ENCODE measurements at places on chromosomes 5 and 9.

DNA sequence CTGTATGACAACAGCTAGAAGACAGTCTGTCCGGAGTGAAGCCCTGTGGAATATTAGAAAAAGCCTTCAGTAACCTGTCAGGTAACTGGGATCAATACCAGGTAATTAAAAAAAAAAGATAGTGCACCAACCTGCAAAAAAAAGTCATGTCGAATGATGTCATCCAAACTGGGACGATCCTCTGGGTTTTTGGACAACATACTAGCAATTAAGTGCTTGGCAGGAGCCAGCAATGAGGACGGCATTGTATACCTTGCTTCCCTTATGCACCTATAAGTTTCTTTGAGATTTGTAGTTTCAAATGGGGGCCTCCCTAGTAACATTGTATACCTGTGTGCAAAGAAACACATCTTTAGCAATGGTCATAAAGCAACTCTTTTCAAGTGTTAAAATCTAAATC is 2.8 kb downstream of the PLK2 start:
- DNase-seq: no peak

DNA sequence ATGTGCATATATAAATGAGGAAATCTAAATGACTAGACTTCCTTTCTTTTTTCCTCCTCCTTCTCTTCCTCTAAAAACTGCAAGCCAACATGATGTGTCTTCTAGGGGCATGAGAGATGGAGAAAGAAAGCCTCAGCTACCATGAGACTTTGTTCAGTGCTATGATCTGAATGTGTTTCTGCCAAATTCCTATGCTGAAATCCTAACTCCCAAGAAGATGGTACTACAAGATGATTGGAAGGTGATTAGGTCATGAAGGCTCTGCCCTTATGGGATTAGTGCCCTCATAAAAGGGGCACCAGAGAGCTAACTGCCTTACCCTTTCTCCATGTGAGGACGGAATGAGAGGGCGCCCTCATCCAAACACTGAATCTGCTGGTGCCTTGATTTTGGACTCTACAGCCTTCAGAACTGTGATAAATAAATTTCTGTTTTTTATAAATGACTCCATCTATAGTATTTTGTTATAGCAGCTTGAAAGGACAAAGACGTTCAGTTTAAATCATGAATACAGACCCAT is 72.2 kb upstream of the IL6ST start:
- DNase-seq: no peak

- no peak for DNase-seq
Observed at GRCh38 chr9:16619914-16620520, 250.5 kb downstream of the BNC2 start.

GRCh38 chr5:120457839-120458507 is 6.1 kb upstream of the PRR16 start:
- DNase-seq: peak; percentile 66

- DNase-seq: peak; percentile 87
Observed at GRCh38 chr5:83471405-83472212, at the start of gene VCAN. Gene VCAN, plus strand, starts transcription at chr5:83471744. Its CDS starts 11,775 bp downstream, at chr5:83483519.

DNA sequence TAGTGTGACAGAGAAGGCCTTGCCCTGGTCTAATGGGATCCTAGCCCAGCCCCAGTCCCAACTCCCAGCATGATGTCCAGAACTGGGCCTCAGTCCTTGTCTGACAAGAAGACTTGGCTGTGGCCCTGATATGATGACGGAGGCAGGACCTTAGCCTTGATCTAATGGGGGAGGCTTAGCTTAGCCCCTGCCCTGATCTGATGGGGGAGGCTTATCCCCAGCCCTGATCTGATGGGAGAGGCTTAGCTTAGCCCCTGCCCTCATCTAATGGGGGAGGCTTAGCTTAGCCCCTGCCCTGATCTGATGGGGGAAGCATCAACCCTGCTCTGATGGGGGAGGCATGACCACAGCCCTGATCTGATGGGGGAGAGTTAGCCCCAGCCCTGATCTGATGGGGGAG is 3.7 kb downstream of the PKN3 start:
- DNase-seq: no peak

GRCh38 chr5:169064093-169064492 is 236.8 kb downstream of the SLIT3 start:
- no peak for DNase-seq

DNA sequence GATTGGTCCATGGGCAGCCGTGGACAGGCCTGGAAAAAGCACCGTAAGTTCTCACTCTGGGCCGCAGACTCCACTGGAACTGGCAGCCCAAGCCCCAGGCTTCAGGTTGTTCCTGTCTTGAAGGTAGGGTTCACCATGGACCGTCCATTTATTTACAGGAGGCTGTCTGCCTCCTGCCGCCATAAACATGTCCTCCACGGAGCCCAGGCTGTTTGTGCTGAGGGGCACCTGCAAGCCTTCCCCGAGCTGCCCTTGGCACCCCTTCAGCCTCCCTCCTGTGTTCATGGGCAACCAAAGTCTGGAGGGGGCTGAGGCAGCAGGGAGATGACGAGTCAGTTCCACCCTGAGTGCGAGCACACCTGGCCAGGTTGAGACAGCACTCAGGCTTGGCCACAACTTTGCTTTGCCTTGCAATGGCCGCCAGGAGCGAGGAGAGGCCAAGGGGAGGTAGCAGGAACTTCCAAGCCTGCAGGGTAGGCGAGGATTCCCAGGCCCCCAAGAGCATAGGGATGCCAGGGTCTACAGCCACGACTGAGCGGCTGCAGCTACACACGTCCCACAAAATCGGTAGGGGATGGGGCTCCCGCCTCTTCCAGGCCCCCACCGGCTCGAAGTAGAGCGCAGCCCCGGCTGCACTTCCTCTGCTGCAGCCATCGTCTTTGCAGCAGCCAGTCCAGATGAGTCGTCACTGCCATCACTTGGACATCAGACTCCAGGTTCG is 1625.6 kb upstream of the ACO1 start:
- DNase-seq: no peak

DNA sequence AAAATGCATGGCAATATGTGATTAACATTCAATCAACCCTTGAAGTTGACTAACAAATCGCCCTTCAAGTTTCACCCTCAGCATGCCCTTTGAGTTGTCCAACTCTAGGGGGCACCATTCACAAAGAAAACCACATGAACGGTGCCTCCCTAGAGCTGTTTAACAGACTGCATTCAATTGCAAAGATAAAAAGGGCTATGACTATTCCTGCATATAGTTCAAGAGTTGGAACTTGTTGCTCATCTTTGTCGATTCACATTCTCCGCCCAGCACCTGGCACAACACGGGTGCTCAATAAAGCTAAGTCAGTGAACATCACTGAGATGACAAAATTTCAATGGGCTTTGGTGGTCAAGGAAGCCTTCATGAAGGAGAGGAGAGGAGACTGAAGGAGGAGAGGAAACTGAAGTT is 69.6 kb upstream of the SLC30A5 start:
- DNase-seq: peak; percentile 39

DNA sequence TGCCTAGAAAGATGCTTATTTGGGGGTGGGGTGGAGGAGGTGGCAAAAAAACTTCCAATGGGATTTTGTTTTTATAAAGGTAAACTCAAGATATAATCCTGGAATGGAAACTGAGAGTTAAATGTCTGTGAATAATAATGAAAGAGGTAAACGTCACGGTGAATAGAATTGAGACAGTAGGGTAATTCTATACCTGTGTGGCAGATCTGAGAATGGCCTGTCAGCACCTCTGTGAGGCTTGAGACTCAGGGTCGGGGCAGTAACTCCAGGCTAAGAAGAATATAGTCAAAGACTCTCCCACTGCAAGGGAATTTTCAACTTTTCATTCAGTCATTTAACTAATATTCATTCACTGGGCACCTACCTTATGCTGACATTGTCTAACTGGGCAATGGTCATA is 581.2 kb upstream of the ZNF608 start:
- DNase-seq: no peak

GRCh38 chr5:3027185-3027865 is 275.8 kb upstream of the IRX2 start:
- no peak for DNase-seq
